ENCODE measurements at places on chromosomes 4 and X.

GRCh38 chrX:150063138-150063518 lies 124.8 kb upstream of the EOLA2 start:
- no peak for DNase-seq

- DNase-seq = no peak
Observed at GRCh38 chr4:120616041-120616440, 306.5 kb downstream of the PRDM5 start.

- no peak for DNase-seq
Observed at GRCh38 chr4:156659570-156659969, 312.0 kb downstream of the PDGFC start.

DNA sequence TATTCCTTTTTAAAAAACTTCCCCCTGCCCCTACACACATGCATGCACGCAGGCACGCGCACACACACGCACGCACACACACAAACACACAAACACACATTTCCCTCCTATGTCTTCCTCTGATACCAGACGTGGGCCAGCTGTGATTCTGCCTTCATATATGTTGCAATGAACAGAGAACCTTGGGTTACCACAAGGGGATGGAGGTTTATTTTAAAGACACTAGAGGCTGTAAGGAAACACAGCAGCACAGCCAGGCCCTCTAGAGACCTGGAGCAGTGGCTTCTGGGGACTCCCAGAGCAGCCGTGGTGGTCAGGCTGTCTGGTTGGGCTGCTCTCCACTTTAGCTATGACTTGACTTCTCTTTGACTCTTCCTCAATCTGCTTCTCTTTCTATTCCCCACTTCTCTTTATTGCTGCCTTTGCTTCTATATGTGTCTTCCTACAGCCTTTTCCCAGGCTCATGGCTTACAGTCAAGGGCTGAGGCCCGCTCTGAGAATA lies 3.2 kb upstream of the TLR10 start:
- DNase-seq = no peak

DNA sequence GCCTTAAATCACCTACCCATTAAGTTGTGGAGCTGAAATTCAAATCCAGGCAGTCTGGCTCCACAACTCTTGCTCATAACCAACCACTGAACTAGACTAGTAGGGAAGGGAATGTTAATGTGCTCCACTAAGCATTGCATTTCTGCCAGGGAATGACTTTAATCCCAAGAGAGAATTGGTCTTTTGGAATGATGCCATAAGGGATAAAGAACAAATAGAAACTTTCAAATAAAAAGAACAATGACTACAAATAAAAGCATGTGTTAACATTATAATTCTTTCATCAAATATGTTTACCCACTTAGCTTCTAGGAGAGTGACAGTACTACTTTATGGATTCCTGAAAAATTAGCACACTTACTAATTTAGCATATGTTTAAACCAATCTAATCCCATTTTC lies 905.9 kb downstream of the CENPC start:
- DNase-seq = no peak

DNA sequence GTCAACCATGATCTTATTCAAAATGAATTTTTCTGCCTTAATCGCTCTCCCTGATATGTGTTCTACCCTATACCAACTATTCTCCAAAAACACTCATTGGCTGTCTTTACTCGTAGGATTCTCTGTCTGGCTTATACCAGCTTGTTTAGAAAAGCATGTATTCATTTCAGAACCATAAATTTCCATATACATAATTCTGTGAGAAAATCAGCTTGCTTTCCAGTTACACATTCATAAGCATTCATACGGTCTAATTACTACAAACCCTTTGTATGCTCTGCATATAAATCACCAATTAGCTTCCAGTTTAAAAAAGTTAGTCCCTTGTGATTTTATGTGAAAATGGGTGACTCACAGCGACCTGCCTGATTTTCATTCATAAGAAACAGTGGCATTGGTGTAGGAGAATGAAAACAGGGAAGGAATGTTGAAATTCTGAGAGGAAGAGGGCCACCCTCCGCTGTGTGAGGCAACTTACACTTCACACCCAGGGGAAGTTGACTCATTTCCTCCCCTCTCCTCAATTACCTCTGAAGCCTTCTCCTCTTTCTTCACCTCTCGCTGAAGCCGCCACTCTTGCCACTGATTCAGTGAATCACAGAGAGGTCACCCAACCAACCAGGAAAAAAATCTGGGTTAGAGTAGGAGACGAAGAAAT lies 63.3 kb downstream of the MEPE start:
- DNase-seq = no peak

DNA sequence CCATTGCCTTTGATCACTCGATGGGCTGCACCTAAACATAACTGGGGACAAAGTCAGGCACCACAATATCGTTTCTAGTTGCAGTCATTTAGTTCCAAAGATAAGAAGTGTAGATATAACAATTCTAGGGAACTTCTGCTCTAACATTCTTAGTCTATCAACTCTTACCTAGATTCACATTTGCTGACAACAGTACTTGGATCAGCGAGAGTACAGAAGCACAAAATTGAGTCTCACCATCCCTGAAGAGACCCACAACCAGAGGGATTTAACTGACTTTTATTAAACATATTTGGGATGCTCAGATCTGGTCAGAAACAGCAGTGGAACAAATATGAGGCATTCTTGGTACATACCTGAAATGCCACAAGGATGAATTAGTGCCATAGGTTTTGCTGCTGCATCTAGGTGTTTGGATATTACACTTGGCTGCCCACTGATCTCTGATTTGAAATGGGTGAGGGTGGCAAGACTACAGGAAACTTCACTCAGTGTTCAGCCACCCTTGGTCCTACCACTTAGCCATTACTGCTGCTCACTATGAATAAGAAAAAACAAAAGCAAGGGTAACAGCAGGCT lies 28.9 kb upstream of the HUWE1 start:
- DNase-seq = no peak

DNA sequence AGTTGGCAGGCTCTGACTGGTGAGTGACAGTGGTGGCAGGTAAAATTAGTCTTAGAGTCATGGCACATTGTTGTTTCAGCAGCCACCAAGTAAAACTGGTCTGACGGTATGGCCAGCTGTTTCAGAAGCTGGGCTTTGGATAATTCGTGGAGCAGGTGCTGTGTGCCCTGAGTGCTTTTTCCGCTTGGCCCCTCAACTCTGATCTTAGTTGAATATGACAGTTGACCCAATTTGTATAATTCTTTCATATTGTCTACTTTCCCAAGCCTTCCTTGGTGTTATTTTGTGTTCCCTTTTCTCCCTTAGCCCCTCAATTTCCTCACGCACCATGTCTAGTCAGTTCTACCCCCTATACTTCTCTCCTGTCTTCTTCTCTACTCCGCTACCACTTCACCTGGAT lies 32.0 kb downstream of the CDS1 start:
- no peak for DNase-seq

Measured in stimulated activated CD4-positive, alpha-beta T cell treated with anti-CD3 and anti-CD28 coated beads, Interleukin-4, amount 100 ng/mL, for 1 hour (primary cell).